Diencephalon (tissue), 1 donor: ENCODE measurements at places on chromosomes 5 and 9. TPM values are rescaled to one million over a fixed set of nuclear protein-coding genes. Genes with fewer than 3 reads are reported as not detected.

The CAAP1 gene
- 16.6 TPM for total RNA-seq

The CCDC112 gene
- total RNA-seq, result 66.7 TPM

The CCL19 gene
- total RNA-seq, result not detected

The PCDHA9 gene
- 11.3 TPM for total RNA-seq

The SPINK7 gene
- total RNA-seq, result not detected

The AJM1 gene
- total RNA-seq, result 2.8 TPM

The SLC34A1 gene
- not detected for total RNA-seq

The FST gene
- total RNA-seq, result 4.4 TPM

The FRMD3 gene
- 26.5 TPM for total RNA-seq

The LCN9 gene
- not detected for total RNA-seq

The SMIM23 gene
- not detected for total RNA-seq

The TPD52L3 gene
- not detected for total RNA-seq

The ZNF462 gene
- 89.7 TPM for total RNA-seq
